ENCODE measurements at places on chromosomes 3 and 15.

DNA sequence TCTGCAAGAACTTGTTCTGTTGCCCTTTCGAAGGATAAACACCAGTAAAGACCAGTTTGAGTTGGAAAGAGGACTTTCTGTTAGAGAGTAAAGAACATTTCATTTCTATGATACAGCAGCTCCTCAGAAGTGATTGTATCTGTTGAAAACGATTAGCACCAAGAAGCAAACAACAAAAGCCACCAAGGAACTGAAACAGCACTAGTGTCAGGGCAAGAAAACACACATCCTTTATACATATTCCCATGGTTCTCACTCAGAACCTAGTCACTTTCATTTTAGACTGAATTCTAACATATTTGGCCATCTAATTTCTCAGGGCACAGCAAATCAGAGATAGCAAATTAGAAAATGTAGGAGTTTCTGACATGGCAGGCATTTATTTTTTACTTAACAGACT lies 116.1 kb downstream of the ATP1B3 start:
- no peak for DNase-seq

GRCh38 chr15:92921215-92922131 lies 21.3 kb downstream of the CHD2 start:
- no peak for DNase-seq

DNA sequence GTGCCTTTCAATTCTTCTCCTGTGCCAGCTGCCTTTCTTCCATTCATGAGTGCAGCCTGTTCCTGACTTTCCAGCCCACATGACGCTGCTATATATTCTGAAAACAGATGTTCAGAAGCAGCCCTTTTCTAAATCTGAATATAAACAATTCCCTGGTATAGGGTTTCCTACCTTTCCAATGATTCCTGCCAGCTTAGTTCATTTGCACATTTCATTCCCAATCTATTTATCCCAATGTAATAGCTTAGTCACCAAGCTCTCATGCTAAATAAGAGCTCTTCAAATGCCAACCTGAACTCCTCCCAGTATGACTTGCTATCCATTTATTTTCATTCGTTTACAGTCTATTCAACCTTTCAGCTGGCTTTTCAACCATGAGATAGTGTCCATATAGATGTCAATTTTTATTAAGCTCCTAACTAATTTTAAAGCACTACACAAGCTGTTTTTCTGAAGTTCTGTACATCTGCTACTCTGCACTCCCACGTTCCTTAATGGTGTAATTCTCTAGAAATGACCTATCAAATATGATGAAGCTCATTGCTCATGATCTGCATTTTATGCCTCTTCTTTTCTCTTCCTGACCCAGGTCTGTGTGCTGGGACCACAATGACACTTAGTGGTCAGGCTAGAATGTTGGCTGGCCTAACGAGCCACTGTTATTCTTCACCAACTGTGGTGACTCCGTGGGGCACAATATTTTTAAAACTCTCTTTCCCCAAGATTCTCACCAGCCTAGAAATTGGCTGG lies 605.0 kb upstream of the TBL1XR1 start:
- no peak for DNase-seq

GRCh38 chr3:196706327-196706726 lies 5.7 kb downstream of the CEP19 start:
- peak; percentile 21 for DNase-seq

DNA sequence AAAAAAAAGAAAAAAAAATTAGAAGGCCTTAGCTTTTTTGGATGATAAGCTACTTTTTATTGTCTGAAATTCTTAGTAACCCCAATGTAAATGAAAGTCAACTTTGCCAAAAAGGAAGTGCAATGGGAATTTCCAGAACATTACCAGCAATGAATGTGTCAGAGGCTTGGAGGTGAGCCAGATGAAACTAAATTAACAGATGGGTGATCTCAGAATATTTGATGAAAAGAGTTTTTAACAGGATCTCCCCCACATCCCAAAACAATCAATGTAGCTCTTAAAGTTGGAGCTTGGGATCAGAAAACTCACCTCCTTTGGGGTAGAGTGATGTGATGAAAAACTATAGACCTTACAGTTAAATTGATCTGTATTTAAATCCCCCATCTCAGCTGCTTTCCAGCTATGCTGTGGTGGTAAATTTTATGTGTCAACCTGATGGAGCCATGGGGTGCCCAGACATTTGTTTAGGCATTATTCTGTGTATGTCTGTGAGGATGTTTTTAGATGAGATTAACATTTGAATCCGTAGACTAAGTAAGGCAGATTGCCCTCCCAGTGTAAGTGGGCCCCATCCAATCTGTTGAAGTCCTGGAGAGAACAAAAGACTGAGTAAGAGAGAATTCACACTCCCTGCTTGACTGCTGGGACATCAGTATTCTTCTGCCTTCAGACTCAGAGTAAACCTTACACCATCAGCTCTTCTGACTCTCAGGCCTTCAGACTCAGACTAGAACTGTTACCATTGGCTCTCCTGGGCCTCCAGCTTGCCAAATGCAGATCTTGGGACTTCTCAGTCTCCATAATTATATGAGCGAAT lies 84.3 kb upstream of the TNFSF10 start:
- DNase-seq = peak; percentile 73

GRCh38 chr3:15495461-15496340 lies 25.8 kb downstream of the COLQ start:
- DNase-seq = no peak

DNA sequence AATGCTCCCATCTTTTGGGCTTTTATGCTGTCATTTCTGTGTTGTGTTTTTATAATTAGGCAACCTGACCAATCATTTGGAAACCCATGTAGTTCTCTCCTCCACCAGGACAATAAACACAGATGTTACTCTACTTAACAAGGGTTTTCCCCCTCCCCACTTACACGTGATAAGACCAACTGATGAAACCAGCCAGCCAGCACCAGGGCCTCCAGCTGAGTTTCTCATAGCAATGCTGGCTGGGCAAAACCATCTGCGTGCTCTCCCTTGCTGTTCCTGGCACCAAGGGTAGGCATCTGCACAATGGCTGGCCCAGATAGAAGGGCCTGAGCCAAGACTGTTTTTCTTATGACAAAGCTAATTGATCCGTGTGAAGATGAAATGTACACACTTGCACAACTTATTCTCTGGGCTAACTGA lies 310.4 kb downstream of the PLCL2 start:
- DNase-seq = no peak

DNA sequence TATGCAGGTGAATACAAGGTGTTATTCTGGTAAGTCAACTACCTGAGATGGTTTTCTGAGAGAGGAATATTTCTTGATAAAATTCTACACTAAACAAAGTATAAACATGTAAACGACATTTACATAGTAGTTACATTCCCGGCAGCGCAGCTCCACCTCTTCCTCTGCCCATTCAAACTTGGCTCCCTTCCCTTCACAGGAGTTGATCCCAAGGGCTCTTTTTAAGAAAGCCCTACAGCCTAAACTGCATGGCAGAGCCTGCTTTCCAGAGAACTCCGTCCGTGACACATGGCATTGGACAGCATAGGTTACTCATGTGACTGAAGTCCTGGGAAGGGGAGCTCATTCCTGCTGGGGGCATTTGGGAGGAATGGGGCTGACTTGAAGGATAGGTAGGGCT lies 22.0 kb upstream of the LCTL start:
- DNase-seq = no peak

DNA sequence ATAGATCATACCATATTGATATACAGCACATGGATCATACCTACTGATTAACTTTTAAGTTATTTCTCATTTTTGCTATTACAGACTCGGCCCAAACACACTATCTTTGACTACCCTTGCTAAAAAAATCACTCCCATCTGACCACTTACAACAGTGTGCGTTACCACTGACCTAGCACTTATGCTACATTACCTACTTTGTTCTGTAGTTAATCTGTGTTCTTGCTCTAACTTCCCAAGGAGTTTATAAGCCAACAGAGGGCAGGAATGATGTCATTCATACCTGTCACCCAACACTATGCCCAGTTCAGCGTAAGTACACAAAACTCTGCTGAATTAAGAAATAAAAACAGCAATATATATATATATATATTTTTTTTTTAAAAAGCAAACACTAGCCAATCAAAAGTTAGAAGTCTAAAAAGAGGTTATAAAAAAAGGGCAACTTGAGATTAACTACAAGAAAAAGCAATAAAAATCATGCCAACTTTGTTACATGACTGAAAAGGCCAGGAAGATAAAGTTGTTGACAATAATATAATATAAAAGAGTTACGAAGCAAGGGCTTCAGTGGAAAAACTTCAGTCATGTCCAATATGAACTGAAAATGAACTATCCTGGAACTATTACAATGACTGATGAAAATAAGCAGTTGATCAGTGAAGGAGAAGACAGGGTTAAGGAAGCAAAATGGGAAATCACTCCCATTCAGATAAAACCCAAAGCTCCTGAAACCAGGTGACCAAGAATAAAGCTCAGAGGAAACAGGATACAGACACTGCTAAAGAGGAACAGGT lies 33.6 kb downstream of the EDC3 start:
- no peak for DNase-seq

Data from prostate gland (tissue), 2 donors.